ENCODE measurements at places on chromosomes 5 and 9.

- peaks cover 22% of the 10 kb centered on the region for H3K36me3 ChIP-seq
- no peak overlapping the region for H3K27ac ChIP-seq
- DNase-seq, result no peak
- H3K4me1 ChIP-seq, result peaks cover 5% of the 10 kb centered on the region
- no peaks in the 10 kb centered on the region for H3K27me3 ChIP-seq
Measured at GRCh38 chr5:16507716-16508115, 42.1 kb upstream of the ZNF622 start.

- peaks cover 8% of the 10 kb centered on the region for H3K36me3 ChIP-seq
Measured at GRCh38 chr9:94826644-94827410, 100.3 kb downstream of the AOPEP start.

DNA sequence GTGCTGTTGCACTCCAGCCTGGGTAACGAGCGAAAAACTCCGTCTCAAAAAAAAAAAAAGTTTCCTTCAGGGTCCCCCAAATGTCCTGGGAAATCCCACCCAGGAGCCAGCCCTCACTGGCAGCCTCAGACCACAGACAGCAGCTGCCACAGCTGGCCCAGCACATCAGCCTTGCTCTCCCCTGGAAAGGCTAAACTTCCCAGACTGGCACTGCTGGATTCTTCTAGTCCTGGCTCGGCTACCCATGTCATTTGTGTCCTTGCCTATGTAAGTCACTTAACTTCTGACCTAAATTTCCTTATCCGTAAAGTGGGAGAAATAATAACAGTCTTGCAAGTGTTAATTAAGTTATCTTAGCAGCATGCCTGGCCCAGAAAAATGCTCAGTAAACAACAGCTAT lies 8.6 kb upstream of the PRRC2B start:
- H3K27me3 ChIP-seq, result no peaks in the 10 kb centered on the region
- no peak overlapping the region for H3K4me3 ChIP-seq
- H3K36me3 ChIP-seq, result no peaks in the 10 kb centered on the region
- H3K27ac ChIP-seq, result no peak overlapping the region
- H3K4me1 ChIP-seq, result peaks cover 6% of the 10 kb centered on the region
- no peak for DNase-seq

- H3K4me3 ChIP-seq, result no peak overlapping the region
- H3K36me3 ChIP-seq, result no peaks in the 10 kb centered on the region
- peaks cover 3% of the 10 kb centered on the region for H3K4me1 ChIP-seq
- no peak overlapping the region for H3K27ac ChIP-seq
- no peaks in the 10 kb centered on the region for H3K27me3 ChIP-seq
Measured at GRCh38 chr5:93724791-93725190, 16.6 kb downstream of the POU5F2 start.

DNA sequence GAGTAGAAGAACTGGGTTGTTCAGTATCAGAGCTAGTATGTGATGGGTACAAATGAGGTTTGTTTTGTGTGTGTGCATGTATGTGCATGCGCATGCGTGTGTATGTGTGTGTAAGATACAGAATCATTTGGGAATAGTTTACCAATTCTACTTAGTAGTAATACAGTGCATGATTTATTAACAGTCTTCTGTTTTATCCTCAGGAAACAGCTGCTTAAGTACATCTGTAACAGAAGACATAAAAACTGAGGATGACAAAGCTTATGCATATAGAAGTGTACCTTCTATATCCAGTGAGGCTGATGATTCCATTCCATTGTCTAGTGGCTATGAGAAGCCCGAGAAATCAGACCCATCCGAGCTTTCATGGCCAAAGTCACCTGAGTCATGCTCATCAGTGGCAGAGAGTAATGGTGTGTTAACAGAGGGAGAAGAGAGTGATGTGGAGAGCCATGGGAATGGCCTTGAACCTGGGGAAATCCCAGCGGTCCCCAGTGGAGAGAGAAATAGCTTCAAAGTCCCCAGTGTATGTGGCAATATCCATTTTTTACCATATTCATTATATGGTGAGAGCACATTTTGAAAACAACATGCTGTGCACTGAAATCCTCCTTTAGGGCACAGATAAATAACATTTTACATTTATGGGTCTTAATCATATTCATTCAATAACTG lies 228.5 kb downstream of the KDM4C start:
- no peaks in the 10 kb centered on the region for H3K27me3 ChIP-seq
- no peak overlapping the region for H3K4me3 ChIP-seq
- DNase-seq, result no peak
- no peak overlapping the region for H3K27ac ChIP-seq
- peaks cover 3% of the 10 kb centered on the region for H3K4me1 ChIP-seq
- H3K36me3 ChIP-seq, result peaks cover 45% of the 10 kb centered on the region

DNA sequence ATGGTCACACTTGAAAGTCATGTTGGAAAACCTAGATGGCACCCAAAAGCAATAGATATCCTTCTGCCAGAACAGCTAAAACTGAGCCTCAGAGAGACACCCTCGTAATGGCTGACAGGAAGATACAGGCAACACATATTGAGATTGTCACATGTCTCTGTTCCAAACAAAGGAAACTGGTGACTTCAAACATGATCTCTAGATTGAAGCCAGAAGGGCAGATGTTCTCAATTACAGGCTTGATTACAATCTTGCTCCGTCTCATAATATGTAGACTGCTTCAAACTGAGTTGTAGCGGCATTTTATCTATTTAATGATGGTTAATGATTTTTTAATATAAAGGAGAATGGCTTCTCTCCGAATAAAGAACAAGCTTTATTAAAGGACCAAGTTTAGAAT lies 774.3 kb downstream of the KCTD16 start:
- no peaks in the 10 kb centered on the region for H3K27me3 ChIP-seq
- no peaks in the 10 kb centered on the region for H3K36me3 ChIP-seq
- DNase-seq, result no peak
- H3K4me3 ChIP-seq, result no peak overlapping the region
- no peaks in the 10 kb centered on the region for H3K4me1 ChIP-seq
- no peak overlapping the region for H3K27ac ChIP-seq

- DNase-seq, result no peak
- no peak overlapping the region for H3K27ac ChIP-seq
- H3K36me3 ChIP-seq, result no peaks in the 10 kb centered on the region
- H3K27me3 ChIP-seq, result peaks cover 14% of the 10 kb centered on the region
Measured at GRCh38 chr9:112015149-112015548, 118.5 kb downstream of the UGCG start.

GRCh38 chr5:138807182-138807581 lies 54.0 kb downstream of the CTNNA1 start:
- no peak overlapping the region for H3K27ac ChIP-seq
- no peak for DNase-seq
- H3K4me1 ChIP-seq, result peaks cover 5% of the 10 kb centered on the region
- H3K27me3 ChIP-seq, result peaks cover 16% of the 10 kb centered on the region
- H3K4me3 ChIP-seq, result no peak overlapping the region
- H3K36me3 ChIP-seq, result no peaks in the 10 kb centered on the region

All from activated naive CD8-positive, alpha-beta T cell treated with anti-CD3 and anti-CD28 coated beads, Interleukin-2, amount 10 ng/mL, durations not matched to agents 7 days and 5 days (primary cell).